ENCODE measurements at places on chromosomes 4 and X. TPM values are rescaled to one million over a fixed set of nuclear protein-coding genes. Genes with fewer than 3 reads are reported as not detected.

The CXCL1 gene
- total RNA-seq, result 132 TPM

The SULT1E1 gene
- 5.1 TPM for total RNA-seq

The FGFBP1 gene
- not detected for total RNA-seq

The SLC10A6 gene
- total RNA-seq, result not detected

The ARAP2 gene
- 2.4 TPM for total RNA-seq

DNA sequence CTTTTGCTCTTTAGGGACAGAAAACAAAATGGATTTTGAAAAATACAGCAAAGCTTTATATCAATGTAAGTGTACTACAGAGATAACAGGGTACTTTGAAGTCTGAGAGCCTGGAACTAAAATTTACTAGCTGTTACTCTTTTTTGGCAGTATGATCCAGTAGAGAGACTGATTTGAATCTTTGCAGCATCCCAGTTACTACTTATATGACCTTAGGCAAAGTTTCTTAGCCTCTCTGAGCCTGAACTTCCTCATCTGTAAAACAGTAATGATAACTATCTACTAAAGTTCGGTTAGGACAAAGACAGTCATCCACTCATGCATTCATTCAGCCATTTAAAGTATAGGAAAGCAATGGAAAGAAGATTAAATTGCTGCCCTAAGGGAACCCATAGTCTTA is 10.1 kb downstream of the BRWD3 start:
- peaks cover 1% of the 10 kb centered on the region for H3K4me1 ChIP-seq
- H3K27me3 ChIP-seq, result no peaks in the 10 kb centered on the region
- no peak overlapping the region for H3K27ac ChIP-seq

- H3K4me1 ChIP-seq, result peaks cover 4% of the 10 kb centered on the region
- H3K27me3 ChIP-seq, result peaks cover 42% of the 10 kb centered on the region
- H3K36me3 ChIP-seq, result no peaks in the 10 kb centered on the region
- H3K4me3 ChIP-seq, result no peak overlapping the region
- no peak overlapping the region for H3K27ac ChIP-seq
Observed at GRCh38 chr4:82591592-82591991, 29.8 kb upstream of the TMEM150C start.

- peak; percentile 73 for DNase-seq
- no peak overlapping the region for H3K4me3 ChIP-seq
- H3K4me1 ChIP-seq, result no peaks in the 10 kb centered on the region
- H3K27me3 ChIP-seq, result no peaks in the 10 kb centered on the region
- H3K27ac ChIP-seq, result no peak overlapping the region
Observed at GRCh38 chrX:1442016-1442665, 10.6 kb downstream of the ASMTL start.

GRCh38 chr4:112130906-112131305 is 14.3 kb upstream of the FAM241A start:
- H3K36me3 ChIP-seq, result no peaks in the 10 kb centered on the region
- peaks cover 9% of the 10 kb centered on the region for H3K4me1 ChIP-seq
- no peak overlapping the region for H3K27ac ChIP-seq
- DNase-seq, result no peak
- H3K4me3 ChIP-seq, result no peak overlapping the region
- peaks cover 21% of the 10 kb centered on the region for H3K27me3 ChIP-seq

- peaks cover 11% of the 10 kb centered on the region for H3K36me3 ChIP-seq
- H3K4me1 ChIP-seq, result peaks cover 50% of the 10 kb centered on the region
- DNase-seq, result no peak
Observed at GRCh38 chrX:3271834-3272186, 74.6 kb downstream of the MXRA5 start.

DNA sequence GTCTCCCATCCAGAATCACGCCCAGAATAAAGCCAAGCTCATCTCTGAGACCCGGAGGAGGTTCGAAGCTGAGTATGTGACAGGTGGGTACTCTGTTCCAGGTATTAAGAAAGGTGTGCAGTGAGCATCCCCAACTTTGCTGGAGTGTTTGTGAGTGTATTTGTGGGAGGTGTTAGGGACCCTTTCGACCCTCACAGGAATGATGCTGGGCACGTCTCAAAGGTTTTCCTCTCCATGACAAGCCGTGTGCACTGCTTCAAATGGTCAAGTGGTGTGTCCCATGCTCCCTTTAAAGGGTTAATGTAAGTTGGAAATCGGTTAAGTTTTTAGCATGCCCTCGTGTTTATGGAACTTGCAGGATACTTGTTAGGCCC is 442 bp downstream of the MOSPD2 start:
- peak overlapping the region; percentile 81 for H3K4me3 ChIP-seq
- no peaks in the 10 kb centered on the region for H3K27me3 ChIP-seq
- H3K27ac ChIP-seq, result peak overlapping the region; percentile 59
- peaks cover 2% of the 10 kb centered on the region for H3K4me1 ChIP-seq
- DNase-seq, result no peak

GRCh38 chrX:7028246-7028645 is 119.3 kb upstream of the STS start:
- no peaks in the 10 kb centered on the region for H3K36me3 ChIP-seq
- no peaks in the 10 kb centered on the region for H3K4me1 ChIP-seq
- no peak overlapping the region for H3K4me3 ChIP-seq

DNA sequence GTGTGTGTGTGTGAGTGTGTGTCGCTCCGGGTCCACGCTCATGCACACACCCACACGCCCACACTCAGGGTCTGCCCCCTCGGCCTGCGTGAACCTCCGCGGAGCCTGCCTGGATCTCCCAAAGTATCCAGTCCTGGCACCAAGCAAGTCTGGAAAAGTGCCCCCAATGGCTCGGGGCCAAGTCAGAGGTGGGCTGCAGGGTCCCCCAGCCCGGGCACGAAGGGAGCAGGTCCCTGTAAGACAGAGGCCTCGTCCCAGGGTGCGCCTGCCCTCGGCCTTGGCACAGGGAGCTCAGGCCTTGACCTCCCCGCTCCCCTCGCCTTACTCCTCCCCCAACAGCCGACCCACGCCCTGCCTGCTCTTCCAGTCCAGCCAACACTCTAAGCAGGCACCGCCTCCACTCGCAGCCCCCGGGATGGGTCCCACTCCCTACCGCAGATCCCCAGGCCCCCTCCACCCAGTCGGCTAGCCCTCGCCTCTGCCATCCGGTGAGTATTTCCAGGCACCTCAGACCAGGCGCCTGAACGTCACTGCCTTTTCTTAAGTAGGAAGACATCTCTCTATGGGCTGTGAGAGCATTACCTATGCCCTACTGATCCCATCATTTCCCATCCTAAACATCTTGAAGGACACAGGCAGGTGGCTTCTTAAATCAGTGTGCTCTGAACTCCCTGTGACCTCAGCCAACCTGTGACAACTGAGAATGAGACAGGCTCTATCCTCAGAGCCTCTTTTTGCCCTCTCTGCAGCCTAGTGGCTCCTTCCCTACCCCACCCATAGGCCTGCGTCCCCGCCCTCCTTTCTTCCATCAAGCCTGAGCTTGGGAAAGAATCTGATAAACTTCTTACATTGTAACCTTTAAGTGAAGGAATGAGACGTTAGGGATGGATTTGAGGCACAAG is 704 bp downstream of the FAM114A1 start:
- H3K4me1 ChIP-seq, result peaks cover 46% of the 10 kb centered on the region
- no peak for DNase-seq
- H3K36me3 ChIP-seq, result peaks cover 12% of the 10 kb centered on the region
- peak overlapping the region; percentile 97 for H3K27ac ChIP-seq
- H3K4me3 ChIP-seq, result peak overlapping the region; percentile 89
- no peaks in the 10 kb centered on the region for H3K27me3 ChIP-seq

- H3K27ac ChIP-seq, result no peak overlapping the region
- H3K4me3 ChIP-seq, result no peak overlapping the region
- DNase-seq, result no peak
- H3K4me1 ChIP-seq, result no peaks in the 10 kb centered on the region
- no peaks in the 10 kb centered on the region for H3K36me3 ChIP-seq
- peaks cover 76% of the 10 kb centered on the region for H3K27me3 ChIP-seq
Observed at GRCh38 chr4:41889317-41889716, 45.9 kb upstream of the TMEM33 start.
